ENCODE measurements at places on chromosomes 1 and 21.

- no peak for DNase-seq
Observed at GRCh38 chr21:24428591-24429199, 1178.6 kb downstream of the MRPL39 start.

- DNase-seq = no peak
Observed at GRCh38 chr1:40477678-40478053, 576 bp downstream of the ZFP69 start.

DNA sequence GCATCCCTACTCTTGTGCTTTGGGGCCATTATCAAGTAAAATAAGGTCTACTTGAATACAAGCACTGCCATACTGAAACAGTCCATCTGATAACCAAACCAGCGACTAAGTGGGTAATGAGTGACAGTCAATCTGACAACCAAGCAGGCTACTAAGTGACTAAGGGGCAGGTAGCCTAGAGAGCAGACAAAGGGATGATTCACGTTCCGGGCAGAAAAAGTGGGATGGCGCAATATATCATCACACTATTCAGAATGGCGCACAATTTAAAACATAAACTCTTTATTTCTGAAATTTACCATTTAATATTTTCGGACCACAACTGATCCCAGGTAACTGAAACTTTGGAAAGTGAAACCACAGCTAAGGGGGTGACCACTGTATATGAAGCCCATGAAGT, 17.7 kb downstream of the NGF start:
- no peak for DNase-seq

GRCh38 chr1:86228546-86228945, 72.0 kb upstream of the COL24A1 start:
- DNase-seq = no peak

DNA sequence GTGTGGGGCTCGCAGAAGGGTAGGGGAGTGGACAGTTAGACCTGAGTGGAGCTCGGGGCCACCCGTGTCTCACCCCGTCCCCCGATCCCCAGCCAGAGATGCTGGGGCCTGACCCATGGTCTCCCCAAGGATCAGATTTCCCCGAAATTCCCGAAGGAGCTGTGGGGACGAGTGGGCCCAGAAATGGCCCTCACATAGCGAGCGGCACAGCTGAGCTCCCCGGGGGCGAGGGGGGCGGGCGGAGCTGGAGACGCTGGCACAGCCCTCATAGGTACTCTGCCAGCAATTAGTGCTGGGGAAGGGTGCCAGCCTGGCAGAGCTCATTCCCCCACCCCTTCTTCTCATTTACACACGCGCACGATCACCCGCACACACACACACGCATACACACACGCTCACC, 9.2 kb downstream of the CASZ1 start:
- DNase-seq = no peak

GRCh38 chr21:14678973-14679574, 133.0 kb upstream of the SAMSN1 start:
- DNase-seq = no peak

DNA sequence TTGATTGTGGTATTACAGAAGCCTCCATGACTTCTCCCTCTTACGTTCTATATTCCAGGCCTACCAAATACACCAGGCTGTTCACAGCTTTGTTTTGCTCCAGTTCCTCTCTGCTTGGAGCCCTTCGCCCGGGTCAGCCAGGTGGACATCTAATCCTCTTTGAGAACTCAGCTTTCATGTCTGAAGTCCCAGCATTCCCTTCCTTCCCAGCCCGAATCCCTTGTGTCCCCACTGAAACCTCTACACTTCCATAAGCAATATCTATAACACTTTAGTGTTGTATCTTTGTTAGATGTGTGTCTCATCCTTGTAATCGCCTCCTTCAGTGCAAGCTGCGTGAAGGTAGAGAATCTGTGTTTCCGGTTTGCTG, 1.9 kb downstream of the RNF11 start:
- no peak for DNase-seq

DNA sequence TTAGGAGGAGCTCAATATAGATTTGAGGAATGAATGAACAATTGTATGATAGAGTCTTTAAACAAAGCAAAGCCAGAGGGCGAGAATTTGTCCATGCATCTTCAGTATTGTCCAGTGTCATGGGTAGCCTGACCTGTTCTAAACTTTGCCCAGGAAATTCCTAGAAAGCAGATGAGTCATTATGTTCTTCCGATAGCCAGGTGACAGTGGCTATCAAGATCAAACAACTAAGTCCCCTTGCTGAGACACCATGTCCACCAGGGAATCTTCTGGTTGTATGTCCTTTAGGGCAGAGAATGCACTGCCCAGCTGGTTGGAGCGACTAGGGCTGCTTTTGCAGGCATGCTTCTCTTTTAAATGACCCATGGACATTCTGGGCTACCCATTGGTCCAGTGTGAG, 1.8 kb upstream of the SLC26A9 start:
- DNase-seq = no peak

GRCh38 chr1:112296908-112297307, 99.1 kb upstream of the CTTNBP2NL start:
- DNase-seq = no peak

- no peak for DNase-seq
Observed at GRCh38 chr1:157984469-157984868, 9.0 kb upstream of the KIRREL1 start.

DNA sequence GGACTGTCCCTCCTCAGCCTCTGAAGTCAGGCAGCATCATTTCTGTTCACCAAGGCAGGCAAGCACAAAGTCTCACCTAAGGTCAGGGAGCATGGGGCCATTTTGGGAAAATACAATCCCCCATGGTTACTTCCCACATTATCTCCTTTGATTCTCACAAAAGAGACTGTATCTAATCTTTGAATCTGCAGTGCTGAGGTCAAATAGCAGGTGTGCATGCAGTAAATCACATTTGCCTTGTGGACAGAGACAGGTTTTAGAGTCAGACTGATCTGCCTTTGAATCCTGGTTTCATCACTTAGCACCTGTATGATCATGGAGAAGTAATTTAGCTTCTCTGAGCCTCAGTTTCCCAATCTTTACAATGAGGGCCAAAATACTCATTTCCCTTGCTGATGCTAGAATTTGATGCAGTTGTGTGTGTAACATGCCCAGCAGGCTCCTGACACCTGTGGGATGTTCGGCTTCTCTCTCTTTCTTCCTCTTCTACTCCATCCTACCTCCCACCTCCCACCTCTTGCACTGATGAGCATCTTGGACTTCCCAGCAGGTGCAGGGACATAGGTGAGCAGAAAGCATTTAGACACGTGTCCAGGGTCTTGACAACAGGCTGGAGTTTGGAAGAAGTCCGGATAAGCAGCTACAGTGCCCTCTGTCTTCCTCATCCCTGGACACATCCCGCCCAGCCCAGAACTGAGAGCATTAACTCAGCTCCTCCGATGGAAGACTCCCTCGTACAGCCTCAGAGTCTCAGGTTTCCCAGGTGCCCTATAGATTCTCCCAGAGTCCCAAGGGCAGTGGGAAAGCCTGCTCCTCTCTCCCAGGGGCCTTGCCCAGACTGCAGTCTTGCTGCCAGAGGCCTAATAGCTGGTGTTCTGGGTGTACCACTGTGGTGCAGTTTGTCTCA, 18.9 kb downstream of the NENF start:
- DNase-seq = no peak

DNA sequence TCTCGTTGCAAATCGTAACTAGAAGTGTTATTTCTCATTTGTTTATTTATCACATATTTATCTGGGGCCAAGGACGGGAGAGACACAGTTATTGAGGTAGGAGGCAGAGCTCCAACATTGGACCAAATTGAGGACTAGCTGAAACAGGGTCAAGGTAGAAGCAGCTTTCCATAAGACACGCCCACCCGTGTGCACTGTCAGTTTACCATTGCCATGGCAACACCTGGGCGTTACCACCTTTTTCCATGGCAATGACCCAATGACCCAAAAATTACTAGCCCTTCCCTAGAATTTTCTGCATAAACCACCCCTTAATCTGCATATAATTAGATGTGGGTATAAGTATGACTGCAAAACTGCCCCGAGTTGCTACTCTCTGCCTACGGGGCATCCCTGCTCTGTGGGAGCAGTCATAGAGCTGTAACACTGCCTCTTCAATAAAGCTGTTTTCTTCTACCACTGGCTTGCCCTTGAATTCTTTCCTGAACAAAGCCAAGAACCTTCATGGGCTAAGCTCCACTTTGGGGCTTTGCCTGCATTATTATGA, 72.7 kb downstream of the FBXO2 start:
- no peak for DNase-seq

DNA sequence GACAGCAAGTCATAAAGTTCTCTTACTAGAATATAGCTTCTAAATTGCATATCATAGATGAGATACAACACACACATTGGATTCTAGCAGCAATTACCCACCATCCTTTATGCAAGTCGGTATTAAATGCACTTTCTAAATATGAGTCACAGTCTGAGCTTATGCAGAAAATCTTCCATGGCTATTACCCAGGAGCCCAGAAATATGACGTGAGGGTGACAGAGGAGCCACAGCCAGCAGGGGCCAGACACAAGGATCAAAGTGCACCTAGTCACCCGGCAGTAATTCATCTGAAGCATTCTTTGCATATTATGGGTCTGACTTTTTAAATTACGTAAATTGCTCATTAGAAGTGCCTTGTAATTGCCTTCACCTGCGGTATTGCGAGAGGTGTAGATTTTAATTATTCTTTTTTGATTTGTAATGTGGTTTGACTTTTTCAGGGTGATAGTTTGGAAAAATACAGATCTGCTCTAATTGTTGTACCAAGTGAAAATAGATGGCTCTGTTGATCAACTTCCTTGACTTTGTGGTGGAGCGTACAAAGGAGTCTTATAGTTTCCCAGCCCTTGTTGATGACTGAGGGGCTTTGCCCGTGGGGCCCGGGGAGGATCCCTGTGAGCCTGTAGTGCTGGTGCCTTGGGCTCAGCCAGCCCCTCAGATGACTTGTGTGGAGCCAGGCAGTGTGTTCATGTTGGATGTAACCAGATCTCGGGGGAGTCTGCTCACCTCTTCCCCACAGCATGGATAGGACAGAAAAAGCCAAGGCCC, 470.0 kb upstream of the VAMP3 start:
- no peak for DNase-seq

DNA sequence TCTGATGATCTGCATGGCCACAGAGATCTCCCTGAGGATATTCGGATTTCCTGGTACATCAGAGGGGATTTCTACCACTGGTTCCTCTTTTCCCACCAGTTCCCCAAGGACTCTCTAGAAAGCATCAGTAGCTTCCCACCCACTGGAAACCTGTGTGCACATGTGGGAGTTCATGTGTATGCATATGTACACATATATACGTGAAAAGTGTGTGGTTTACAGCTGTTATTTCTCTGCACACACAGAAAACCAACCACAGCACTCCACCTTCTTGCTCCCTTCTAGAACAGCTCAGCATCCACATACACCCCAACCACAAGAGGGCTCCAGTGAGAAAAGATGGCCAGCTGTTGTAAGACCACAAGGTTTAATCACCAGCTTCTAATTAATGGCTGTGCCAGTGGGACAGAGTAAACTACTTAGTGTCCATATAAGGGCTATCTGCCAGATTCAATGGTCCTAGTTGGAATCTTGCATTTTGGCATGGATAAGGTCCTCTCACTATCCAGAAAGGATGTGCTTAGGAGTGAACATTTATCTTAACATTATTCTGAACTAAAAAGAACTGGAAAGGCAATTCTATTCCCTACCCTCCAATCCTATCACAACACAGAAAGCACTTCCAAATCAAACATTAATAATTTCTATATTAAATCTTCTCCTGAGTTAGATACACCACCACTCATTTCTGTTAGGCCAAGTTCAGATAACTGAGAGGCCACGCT, 24.1 kb downstream of the GPR3 start:
- no peak for DNase-seq

DNA sequence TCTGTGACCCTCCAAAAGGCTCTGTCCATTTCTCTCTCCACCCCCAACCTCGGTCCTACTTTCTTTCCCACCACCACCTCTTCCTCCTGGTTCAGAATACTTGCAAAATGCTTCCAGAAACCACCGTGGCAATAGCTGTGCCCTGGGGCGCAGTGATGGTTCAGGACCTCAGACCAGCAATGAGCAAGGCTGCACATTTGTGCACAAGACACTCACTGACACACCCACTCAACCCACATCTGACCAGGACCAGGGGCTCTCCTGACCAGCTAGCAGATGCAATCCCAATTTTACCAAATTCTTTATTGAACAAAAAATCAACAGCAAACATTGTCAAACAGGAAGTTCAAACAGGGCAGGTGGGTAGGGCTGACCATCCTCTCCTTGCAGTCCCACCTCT, 25.7 kb downstream of the SPOCD1 start:
- no peak for DNase-seq

DNA sequence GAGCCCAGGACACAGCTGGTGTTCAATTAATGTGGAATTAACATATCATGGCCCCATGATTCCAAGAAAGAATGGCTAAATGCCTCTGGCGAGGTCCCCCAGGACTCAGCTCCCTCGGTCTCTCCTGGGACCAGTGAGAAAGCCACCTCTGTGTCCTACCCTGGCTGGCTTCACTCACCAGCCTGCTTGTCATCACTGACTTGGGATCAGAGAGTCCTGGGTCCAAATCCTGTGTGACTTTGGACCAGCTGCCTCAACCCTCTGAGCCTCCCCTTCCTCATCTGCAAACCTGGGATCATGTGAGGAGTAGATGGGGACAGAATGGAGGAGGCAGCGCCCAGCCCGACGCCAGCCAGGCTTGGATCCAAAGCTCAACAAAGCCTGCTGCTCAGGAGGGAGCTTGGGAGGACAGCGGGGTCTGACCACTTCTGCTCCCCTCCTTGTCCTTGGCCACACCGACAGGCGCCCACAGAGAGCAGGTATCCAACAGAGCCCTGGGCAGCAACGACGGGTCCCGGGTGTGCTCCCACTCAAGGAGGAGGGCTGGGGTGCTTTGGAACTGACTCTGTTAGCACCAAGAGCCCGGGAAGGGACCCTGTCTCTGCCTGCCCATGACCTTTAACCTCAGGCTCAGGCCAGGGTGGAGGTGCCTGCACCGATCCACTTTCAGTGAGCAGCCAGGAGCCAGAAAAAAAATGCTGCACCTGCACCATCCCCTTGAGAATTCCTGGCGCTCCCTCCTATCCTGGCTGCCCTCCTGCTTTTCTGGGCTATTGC, 3.2 kb downstream of the SH2D5 start:
- DNase-seq = no peak
